NCI-H2171 (cell line): ENCODE measurements at places on chromosomes 4 and X.

DNA sequence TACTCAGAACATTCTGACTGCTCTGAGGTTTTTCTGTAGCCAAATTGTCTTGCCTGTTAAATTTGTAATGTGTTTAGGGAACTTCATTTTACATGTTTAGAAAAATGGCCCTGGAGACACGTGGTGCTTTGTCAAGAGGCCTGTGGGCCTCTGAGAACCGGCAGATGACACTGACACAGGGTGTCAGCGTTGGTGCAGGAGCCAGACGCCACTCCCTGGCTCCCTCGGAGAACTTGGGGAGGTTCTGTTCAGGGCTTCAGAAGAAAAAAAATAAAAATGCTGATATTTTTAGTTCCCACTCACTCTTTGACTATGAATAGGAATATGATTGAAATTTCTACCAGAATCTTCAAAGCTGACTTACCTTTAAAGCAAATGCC, 190.9 kb upstream of the GATB start:
- no peak for DNase-seq

- no peak for DNase-seq
These were observed 503.0 kb upstream of the CPXCR1 start for GRCh38 chrX:88244066-88244465.

- no peak for DNase-seq
These were observed 2.1 kb downstream of the HSD17B11 start for GRCh38 chr4:87388901-87389300.

- no peak for DNase-seq
These were observed 146.5 kb upstream of the MSX1 start for GRCh38 chr4:4712800-4713528.

- no peak for DNase-seq
These were observed 5.1 kb downstream of the RAB33B start for GRCh38 chr4:139458999-139459398.

DNA sequence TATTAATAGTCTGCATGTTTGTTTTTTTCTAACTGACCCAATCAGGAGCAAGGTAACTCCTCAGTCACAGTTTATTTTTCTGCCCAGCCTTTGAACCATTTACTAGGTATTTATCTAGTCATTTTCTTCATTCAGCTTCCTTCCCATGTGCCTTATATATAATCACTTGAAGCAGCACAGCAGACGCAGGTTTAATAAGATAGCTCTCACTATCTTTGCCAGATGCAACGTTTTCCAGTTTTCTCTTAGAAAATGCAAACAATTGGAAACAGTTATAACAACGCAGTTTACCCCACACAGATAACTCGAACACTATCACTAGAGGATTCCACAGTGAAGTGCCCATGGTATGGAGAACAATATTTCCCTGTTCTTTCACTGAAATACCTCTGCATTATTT, 56.4 kb upstream of the NFKB1 start:
- DNase-seq, result no peak

- no peak for DNase-seq
These were observed 51.4 kb downstream of the STIM2 start for GRCh38 chr4:26912069-26912468.

- DNase-seq, result no peak
These were observed 550 bp upstream of the CHM start for GRCh38 chrX:86047936-86048280.

- DNase-seq, result no peak
These were observed 412.1 kb upstream of the GRIA3 start for GRCh38 chrX:122771933-122772332.

GRCh38 chrX:5650904-5651303, 577.8 kb downstream of the NLGN4X start:
- no peak for DNase-seq

GRCh38 chr4:53490161-53490956, 100.9 kb downstream of the LNX1 start:
- DNase-seq, result no peak

- no peak for DNase-seq
These were observed 26.2 kb downstream of the CD99 start for GRCh38 chrX:2717312-2717711.

GRCh38 chr4:73816814-73817213, 19.7 kb upstream of the CXCL6 start:
- DNase-seq, result no peak

DNA sequence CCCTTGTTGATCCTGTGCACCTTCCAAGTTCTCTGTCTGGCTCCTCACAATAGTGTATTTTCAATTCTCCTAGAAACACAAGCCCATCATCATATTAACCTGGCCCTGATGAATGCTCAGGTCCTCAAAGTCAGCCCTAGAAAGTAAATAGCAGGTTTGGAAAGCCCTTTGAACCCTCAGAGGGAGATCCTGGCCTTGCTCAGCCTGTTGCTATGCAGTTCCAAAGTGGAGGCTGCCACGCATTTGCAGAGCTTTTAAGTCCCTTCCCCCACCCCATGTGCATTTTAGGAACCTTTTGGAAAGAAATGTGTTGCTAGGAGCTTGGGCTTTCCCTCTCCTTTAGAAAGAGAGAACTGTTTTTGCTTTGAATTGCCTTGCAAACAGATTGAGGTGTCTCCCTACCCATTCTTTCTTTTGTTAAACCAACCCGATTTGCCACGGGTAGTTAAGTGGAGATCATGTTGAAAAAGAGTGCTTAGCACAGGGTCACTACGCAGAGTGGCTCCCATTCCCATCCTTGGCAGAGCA, 12.2 kb downstream of the MAMLD1 start:
- no peak for DNase-seq

DNA sequence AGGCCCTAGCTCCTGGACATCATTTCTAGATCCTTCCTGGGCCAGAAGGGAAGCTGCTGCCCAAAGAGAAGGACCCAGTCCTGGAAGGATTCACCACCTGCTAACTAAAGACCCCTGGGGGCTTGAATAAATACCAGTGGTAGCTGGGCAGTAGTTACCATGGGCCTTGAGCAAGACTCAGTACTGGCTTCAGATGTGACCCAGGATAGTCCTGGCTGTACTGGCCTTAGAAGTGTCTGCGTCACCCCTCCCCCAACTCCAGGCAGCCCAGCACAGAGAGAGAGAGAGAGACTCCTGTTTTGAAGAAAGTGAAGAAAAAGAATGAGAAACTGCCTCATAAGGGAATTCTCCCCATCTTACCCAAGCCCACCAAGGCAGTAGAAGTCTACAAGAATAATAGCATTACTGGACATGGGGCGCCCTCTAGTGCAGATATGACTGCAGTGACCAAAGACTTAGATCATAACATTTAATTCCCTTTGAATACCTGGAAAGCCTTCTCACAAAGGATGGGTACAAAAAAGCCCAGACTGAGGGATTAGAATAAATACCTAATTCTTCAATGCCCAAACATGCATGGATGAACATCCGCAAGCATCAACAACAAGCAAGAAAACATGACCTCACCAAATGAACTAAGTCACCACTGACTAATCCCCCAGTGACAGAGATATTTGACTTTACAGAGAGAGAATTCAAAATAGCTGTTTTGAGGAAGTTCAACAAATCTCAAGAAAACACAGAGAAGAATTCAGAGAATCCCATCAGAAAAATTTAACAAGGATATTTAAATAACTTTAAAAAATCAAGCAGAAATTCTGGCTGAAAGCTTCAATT, 171.8 kb downstream of the HNRNPD start:
- peak; percentile 24 for DNase-seq

DNA sequence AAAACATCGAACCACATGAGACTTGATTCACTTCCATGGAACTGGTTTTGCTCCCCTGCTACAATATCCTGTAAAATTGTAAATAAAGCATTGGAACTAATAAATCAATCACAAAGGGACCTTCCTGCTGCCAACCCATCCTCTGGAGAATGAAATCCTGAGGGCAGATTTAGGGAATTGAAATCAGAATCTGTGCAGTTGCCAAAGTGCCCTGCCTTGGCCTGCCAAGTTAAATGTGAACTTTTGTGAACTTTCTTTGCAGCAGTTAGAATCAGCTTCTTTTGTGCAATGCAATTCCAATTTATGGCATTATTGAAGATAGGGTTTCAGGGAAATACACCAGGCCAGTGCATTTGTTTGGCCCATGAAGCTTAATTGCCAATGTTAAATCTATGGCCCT, 263.1 kb downstream of the PTTG2 start:
- DNase-seq, result no peak

DNA sequence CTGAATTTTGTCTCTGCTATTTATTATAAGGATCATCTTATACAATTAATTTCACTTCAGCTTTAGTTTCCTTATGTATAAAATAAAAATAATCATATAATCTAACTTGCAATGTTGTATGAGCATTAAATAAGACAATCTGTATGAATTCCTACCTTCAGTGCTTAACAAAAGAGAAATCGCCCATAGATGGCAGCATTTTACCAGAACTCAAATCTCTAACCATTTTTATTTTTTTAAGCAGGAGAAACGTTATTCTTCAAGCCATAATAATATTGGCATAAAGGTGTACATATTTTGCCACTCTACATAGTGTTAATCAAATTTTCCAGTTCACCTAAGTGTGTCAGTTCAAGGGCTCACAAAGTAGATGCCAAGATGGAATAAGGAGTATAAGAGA, 78.8 kb downstream of the TMEM47 start:
- no peak for DNase-seq

DNA sequence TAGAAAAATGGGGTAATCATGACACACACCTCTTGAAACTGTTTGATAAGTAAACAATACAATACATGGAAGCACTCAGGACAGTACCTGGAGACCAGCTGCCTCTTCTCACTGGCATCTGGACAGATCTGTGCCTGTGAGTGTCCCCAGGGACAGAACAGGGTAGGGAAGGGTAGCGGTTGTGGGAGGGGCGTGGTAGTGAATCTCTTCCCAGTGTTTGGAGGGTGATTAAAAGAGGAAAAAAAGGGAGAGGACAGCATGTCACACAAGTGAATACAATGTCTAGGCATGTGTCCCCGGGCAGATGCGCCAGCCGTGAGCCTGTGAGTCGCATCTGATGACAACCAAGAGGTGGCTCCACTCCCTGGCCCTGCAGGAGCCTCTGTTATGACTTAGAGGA, 138.8 kb upstream of the MSX1 start:
- peak; percentile 80 for DNase-seq

DNA sequence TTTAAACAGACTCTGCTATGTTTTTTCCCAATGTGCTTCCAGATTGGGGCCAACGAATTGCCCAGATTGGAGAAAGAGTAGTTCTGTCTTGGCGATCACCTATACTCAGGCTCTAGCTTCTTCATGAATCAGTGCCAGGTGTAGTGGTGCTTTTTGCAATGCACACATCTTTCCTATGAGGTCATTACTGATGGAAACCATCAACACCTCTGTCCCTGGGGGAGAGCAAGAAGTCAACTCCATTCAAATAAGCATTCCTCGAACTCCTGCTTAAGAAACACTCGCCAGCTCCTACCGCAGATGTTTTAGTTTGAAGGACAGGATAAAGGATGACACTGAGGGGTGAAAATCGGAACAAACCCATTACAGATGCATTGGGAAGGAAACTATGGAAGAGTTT, 156.5 kb upstream of the DKK2 start:
- DNase-seq, result no peak

GRCh38 chr4:8548731-8549351, 31.4 kb upstream of the GPR78 start:
- peak; percentile 45 for DNase-seq

DNA sequence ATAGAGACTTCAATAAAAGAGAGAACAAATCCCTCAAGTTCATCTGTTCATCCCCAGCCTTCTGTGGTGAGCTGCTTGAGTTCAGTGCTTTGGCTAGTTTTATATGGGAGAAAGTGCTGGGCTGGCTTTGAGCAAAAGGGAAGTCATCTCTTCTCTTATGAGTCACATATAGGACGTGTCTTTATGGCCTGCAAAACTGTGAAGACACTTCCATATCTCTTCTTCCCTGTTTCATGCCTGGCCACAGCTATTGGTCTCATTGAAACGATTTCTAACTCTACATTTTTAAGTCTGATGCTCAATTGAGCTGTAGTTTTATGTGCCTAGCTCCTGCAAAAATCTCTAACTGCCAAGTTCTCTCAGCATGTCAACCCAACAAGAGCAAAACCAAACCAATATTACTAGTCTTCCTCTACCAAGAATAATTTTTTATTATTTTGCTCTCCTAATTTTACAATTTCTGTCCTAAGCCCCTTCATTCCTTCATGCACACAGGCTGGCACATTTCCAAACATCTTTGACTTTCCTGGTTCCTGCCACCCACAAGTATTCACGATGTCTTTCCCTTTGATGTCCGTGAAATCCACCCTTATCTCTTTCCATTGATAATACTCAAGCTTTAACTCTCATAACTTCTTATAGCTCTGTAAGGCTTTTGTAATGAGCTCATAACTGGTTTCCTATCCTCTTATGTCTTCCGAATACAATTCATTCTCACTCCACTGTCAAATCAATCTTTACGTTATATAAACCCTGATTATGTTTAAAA, 165.3 kb downstream of the BTC start:
- DNase-seq, result no peak

DNA sequence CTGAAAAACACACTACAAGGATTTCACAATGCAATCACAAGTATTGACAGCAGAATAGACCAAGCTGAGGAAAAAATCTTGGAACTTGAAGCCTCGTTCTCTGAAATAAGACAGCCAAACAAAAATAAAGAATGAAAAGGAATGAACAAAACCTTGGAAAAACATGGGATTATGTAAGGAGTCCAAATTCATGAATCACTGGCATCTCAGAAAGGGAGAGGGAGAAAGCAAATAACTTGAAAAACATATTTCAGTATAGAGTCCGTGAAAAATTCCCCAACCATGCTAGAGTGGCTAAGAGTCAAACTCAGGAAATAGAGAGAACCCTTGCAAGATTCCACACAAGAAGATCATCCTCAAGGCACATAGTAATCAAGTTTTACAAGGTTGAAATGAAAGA, 178.5 kb upstream of the CTSO start:
- no peak for DNase-seq

DNA sequence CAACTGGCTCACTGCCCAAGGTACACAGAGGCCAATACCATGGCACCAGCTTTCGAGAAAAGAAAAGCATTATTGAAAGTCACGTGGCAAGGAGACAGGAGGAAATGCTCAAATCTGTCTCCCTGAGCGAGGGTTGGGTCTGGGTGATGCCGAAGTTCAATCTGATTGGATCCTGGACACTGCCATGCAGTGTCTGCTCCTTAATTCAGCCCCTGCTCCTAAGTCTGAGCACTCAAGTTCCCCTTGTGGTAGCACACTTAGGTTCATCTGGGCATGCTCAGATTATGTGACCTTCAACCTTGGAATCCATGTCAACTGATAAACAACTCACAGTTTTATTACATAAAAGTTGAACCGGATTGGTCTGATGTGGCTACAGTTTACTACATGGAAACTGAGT, 512.6 kb upstream of the GALNT7 start:
- DNase-seq, result no peak

- DNase-seq, result no peak
These were observed 160.3 kb upstream of the ANK2 start for GRCh38 chr4:112889199-112889598.
